ENCODE measurements at places on chromosomes 1 and 21. TPM values are rescaled to one million over a fixed set of nuclear protein-coding genes. Genes with fewer than 3 reads are reported as not detected.

DNA sequence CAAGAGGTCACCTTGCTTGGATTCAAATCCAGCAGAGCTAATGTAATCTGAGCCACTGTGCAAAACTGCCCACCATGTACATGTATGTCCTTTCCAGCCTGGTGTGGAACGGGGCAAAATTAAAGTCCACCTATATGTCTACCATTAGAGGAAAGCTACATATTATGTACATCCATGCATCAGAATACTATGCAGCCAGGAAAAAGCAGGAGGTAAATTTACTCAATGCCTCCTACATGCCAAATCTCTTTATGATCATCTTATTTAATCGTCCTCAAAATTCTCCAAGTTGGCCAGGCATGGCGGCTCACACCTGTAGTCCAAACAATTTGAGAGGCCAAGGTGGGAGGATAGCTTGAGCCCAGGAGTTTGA is 6.3 kb upstream of the ZNF683 start:
- no peak overlapping the region for H3K27ac ChIP-seq
- H3K4me3 ChIP-seq = no peak overlapping the region
- no peak for DNase-seq
- no peaks in the 10 kb centered on the region for H3K4me1 ChIP-seq
- H3K36me3 ChIP-seq = no peaks in the 10 kb centered on the region

DNA sequence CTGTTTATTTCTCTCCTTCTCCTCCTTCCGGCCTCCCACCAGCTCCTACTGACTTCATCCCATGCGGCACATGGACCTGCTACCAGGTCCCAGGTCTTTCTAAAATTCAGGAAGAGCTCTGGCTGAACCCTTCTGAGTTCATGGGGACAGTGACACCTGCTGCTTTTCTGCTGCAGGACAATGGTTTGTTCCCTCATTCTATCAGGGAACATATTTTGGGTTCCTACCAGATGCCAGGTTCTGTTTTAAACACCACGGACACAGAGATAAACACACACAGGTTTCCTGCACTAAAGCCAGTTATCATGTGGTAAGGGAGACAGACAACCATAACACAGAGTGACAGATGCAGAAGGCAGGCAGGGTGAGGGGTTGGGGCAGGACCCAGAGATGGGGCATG is 114.0 kb upstream of the RAB4A start:
- H3K27me3 ChIP-seq = no peaks in the 10 kb centered on the region
- no peak overlapping the region for H3K4me3 ChIP-seq
- H3K4me1 ChIP-seq = peaks cover 15% of the 10 kb centered on the region
- no peak overlapping the region for H3K27ac ChIP-seq

Gene TPTE
- not detected for polyA plus RNA-seq

DNA sequence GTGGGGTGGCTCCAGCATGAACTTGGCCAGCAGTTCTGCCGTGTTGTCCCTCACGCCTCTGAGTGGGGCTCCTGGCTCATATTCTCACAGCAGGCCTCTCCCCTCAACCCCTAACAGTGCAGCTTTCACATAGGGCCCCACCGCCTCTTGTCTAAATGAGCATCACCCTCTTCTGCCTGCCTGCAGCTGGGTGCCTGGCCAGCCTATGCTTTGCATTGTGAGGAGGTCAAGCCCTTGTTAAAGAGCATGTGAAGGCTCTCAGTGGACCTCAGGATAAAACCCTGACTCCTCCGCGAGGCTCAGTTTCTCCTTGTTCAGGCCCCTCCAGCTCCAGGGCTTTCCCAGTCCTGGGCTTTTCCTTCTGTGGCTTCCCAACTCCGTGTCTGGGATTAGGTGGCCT is 34.8 kb downstream of the CRYAA start:
- no peaks in the 10 kb centered on the region for H3K27me3 ChIP-seq
- no peak overlapping the region for H3K4me3 ChIP-seq

DNA sequence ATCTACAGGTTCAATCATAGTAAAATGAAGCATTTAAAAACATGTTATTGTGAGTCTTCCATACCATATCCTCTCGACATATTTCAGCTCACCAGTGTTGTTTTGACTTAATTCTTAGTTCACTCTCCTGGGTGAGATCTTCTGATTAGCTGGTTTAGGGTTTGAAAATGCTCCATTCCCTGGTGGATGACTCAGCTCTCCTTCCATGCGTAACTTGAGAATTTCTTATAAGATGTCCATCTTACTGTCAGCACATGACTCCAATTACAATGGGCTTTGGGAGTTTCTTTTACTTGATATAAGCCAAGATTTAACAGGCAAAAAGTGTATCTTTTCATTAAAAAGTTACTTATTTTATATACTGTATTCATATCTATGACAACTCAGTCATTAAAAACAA is 476.5 kb downstream of the BRINP3 start:
- no peak overlapping the region for H3K27ac ChIP-seq
- no peak overlapping the region for H3K4me3 ChIP-seq
- no peaks in the 10 kb centered on the region for H3K4me1 ChIP-seq
- H3K27me3 ChIP-seq = no peaks in the 10 kb centered on the region

DNA sequence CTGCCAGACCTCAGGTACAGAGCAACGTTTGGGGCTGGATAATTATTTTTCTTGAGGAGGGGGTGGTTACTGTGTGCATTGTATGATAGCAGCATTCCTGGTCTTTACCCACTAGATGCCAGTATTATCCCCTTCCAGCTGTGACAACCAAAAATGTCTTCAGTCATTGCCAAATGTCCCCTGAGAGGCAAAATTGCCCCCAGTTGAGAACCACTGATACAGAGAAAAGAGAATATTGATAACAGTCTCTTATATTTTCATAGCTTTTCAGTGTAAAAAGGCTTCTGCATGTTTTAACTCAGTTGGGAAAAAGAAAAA is 51.8 kb upstream of the SYT14 start:
- no peaks in the 10 kb centered on the region for H3K4me1 ChIP-seq
- DNase-seq = no peak
- no peaks in the 10 kb centered on the region for H3K36me3 ChIP-seq
- no peak overlapping the region for H3K4me3 ChIP-seq
- H3K27me3 ChIP-seq = peaks cover 4% of the 10 kb centered on the region

DNA sequence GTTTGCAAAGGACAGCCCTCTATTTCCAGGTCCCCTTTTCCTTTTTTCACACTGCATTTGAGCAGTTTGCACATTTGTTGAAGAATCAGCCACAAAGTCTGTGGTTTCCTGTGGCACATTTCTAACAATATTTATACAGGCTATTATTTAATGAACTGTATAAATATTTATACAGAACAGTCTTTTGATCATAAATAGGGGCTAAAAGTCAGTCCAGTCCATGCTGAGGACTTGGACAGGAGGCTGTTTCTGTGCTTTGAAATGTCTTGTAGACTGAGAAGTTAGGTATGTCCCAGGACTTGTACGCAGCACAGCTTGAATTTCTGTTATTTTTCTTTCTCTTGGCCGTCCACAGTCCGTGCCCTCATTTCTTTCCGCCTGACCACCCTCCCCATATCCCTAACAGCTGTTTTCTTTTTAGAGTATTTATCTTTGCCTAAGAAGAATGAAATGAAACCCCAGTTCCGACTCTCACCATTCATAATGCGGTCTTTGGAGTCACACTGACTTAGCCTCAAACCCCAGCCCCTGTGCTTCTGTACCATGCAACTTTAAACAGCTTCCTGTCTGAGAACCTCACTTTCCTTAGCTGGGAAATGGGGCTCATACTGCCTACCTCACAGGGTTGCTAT is 19.7 kb downstream of the FGGY start:
- H3K27ac ChIP-seq = peak overlapping the region; percentile 62
- H3K36me3 ChIP-seq = no peaks in the 10 kb centered on the region

Gene CLDN17
- not detected for polyA plus RNA-seq

DNA sequence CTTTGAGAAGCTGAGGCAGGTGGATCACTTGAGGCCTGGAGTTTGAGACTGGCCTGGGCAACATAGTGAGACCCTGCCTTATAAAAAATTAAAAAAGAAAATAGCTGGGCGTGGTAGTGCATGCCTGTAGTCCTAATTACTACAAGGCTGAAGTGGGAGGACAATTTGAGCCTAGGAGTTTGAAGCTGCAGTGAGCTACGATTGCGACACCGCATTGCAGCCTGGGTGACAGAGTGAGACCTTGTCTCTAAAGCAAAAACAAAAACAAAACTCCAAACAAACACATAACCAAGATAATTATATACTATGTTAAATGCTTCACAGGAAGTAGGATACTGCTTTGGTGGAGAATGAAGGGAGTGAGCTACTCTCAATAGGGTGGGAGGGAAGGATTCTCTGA is 5.4 kb upstream of the PAFAH2 start:
- no peak for DNase-seq
- H3K27ac ChIP-seq = no peak overlapping the region
- peaks cover 6% of the 10 kb centered on the region for H3K4me1 ChIP-seq
- no peak overlapping the region for H3K4me3 ChIP-seq
- no peaks in the 10 kb centered on the region for H3K27me3 ChIP-seq

Gene DNASE2B
- 0.17 TPM for polyA plus RNA-seq

DNA sequence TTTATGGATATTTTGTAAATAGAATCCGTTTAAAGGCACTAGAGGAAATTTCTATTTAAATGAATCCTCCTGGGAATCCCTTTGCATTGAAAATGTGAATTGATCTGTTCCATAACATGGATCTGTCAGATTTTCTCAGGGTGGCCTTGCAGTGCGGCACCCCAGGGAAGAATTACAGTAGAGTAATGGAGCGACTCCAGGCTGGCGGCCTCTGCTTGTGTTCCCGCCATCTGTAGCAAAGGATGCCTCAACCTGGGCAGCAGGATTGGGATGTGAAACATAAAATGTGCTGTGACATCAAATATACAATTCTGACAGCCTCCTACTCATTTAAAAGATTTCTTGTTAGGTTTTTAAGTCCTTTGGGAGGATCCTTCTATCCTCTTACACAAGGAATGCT is 115.9 kb downstream of the RHOU start:
- DNase-seq = no peak
- H3K36me3 ChIP-seq = no peaks in the 10 kb centered on the region
- no peak overlapping the region for H3K27ac ChIP-seq
- H3K27me3 ChIP-seq = no peaks in the 10 kb centered on the region
- peaks cover 3% of the 10 kb centered on the region for H3K4me1 ChIP-seq

Gene NR5A2
- 1.7 TPM for polyA plus RNA-seq

GRCh38 chr1:942411-942821 is 16.6 kb downstream of the NOC2L start:
- DNase-seq = no peak
- H3K36me3 ChIP-seq = peaks cover 57% of the 10 kb centered on the region
- no peak overlapping the region for H3K27ac ChIP-seq
- peaks cover 41% of the 10 kb centered on the region for H3K27me3 ChIP-seq

Gene CYP4X1
- polyA plus RNA-seq = 21.7 TPM

Gene FAM177B
- polyA plus RNA-seq = not detected

- H3K4me3 ChIP-seq = no peak overlapping the region
- no peak overlapping the region for H3K27ac ChIP-seq
- no peak for DNase-seq
- H3K27me3 ChIP-seq = no peaks in the 10 kb centered on the region
Measured at GRCh38 chr21:42356046-42356445, 5.3 kb upstream of the TFF2 start.

DNA sequence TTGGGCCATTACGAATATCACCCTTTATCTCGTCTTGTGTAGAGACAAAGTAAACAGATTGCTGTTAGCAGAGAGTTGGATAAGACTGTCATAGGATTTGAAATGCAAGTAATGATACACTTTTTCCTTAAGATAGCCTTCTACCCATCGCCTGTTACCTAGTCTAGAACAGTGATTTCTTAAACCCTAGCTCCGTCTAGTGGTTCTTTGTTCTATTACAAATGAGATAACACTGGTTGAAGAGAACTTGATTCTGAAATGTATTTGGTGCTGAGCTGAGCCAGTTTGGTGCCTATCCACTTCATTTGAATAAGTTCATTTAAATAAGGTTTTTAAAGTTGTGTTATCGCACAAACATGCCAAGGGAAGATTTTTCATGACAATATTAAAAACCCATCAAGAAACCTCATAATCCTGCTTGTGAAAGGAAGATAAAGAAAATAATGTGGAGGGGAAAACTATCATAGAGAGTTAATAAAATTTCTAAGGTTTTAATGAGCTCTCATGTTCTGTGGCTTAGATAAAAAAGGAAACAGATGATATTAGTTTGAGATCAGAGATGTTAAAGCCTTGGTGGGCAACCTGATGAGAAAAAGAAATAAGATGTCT is 1.5 kb upstream of the KCNH1 start:
- H3K27ac ChIP-seq = no peak overlapping the region
- peaks cover 12% of the 10 kb centered on the region for H3K4me1 ChIP-seq
- H3K27me3 ChIP-seq = peaks cover 21% of the 10 kb centered on the region
- H3K4me3 ChIP-seq = no peak overlapping the region
- peak; percentile 86 for DNase-seq
- H3K36me3 ChIP-seq = no peaks in the 10 kb centered on the region

Gene CD160
- polyA plus RNA-seq = 3.9 TPM
